ENCODE measurements at places on chromosomes 5 and 9.
A peak's percentile ranks its signal among the peaks of the same experiment; 100 is the strongest.

- no peak for DNase-seq
These were observed 172.7 kb upstream of the MEF2C start for GRCh38 chr5:89055695-89056085.

GRCh38 chr5:17163221-17163620, 54.2 kb upstream of the BASP1 start:
- DNase-seq = peak; percentile 18

GRCh38 chr9:8564960-8565359, 765.4 kb upstream of the DMAC1 start:
- no peak for DNase-seq

DNA sequence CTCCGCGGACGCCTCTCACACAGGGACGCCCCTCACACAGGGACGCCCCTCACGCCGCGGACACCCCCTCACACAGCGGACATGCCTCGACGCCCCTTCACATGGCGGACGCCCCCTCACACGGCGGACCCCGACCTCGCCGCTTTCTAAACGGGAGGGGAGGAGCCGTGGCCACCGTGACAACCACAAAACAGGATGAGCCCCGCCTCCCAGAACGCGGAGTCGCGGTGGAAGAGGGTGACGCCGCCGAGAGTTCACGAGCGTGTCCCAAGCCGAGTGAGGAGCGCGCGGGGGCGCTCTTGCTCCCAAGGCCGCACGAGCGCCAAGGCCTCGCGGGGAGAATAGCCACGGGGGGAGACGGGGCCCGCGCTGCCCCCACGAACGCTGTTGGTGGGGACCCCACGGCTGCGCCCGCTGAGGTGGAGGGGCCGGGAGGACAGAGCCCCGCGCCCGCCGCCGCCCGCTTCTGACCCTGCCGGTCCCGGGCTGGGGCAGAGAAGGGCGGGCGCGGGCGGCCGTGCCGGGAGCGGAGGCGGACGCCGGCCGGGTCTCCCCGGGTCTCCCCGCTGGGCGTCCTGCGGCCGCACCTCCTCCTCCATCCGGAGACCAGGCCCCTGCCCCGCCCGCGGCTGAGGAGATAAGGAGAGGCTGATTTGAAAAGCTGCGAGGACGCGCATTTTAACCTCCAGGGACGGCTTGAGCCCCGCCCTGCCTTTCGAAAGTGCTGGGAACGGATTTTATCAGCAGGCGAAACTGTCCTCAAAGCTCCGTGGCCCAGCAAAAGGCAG, 3.9 kb upstream of the NKD2 start:
- no peak for DNase-seq

DNA sequence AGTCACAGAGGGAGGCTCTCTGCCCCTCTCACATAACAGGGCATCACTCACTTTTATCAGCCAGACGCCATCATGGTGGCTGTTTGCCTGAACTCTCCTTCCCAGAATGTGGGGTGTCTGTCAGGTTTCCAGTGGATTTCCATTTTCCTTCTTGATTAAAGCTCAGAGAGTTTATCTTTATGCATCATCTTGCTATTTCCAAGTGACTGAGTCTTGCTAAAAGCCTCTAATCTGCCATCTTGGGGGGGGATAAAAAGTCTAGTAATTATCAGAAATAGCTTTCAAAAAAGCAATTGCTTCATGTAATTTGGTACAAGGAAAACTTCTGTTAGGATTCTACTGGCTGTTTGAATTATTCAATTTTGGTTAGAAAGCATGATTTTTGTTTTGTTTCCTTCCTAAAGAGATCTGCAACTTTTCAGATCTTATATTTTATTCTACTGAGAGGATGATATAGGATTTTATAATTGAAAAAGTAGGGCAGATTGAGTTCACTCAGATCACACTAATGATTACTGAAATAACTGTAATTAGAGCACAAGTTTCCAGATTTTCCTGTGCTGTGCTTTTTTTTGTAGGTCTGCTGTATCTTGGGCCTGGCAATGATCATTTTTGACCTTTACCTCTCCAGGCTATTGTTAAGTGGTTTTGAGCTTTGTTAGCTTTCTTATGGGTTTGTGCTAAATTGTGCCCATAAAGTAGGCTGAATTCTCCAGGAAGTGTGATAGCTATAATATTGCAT, 661.5 kb downstream of the TLE4 start:
- no peak for DNase-seq

- no peak for DNase-seq
These were observed 103.4 kb upstream of the RAI14 start for GRCh38 chr5:34552686-34553085.

- DNase-seq = no peak
These were observed 549.9 kb upstream of the KLF4 start for GRCh38 chr9:108039493-108039892.

GRCh38 chr5:463301-463700, 20.3 kb downstream of the EXOC3 start:
- DNase-seq = no peak

- no peak for DNase-seq
These were observed 111.6 kb downstream of the PRELID2 start for GRCh38 chr5:145723516-145723915.

All from myocyte (in vitro differentiated cells).